Lower lobe of right lung (tissue), 2 donors: ENCODE measurements at places on chromosomes 3 and 15.

DNA sequence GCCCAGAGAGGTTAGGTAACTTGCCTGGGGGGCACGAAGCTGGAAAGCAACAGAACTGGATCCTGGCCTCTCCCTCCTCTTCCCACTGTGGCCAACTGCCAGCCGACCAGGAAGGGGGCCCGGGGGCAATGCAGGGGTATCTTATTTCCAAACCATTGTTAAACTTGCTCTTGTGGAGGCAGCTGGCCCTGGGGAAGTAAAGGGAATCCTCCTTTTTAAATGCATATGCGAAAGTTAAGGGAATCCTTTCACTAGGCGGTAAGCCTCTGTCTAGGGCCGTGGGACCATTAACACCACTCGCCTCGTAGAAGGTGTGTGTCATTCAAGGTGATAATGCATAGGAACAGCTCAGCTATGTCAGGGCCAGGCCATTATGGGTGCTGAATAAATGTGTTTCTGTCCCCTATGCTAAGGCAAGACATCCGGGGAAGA is 68.6 kb downstream of the ST6GAL1 start:
- DNase-seq: no peak

- DNase-seq: no peak
Observed at GRCh38 chr3:15819043-15819442, 21.3 kb upstream of the ANKRD28 start.

DNA sequence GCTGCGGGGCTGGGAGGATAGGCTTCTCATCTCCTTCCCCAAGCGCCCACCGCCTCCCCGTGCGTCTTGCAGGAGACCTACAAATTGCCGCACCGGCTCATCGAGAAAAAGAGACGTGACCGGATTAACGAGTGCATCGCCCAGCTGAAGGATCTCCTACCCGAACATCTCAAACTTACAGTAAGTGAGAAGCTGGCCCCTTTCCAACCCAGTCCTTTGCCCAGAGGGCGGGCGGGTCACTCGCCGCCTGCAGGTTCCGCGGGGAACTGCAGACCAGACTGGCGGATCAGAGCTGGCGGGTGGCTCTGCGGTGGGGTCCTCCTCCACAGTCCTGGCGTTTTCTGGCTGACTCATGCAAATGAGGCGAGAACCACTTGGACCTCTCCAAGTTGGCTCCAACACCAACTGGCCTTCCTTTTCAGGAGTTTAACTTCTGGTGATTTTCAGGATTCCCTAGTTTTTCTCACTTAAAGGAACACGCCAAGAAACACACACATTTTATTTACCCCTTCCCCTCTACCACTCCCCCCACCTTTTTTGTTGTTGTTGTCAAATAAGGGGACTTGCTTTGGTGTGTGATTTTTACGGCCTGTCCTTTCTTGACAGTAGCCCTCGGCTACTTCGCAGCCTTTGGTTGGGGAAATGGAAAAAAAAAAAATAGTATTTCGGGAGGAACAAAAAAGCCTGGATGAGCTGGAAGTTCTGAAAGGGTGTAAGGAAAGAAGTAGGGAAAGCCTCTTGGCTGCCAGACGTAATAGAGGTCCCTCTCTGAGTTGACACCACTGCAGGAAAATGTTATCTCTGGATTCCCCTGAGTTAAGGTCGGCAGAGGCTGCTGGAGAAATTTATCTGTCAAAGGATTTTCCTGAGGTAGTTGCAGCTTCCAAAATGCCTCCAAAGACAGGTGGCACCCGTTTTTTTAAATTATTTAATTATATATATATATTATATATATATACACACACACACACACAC is 1.3 kb downstream of the BHLHE40 start:
- DNase-seq: peak; percentile 91

DNA sequence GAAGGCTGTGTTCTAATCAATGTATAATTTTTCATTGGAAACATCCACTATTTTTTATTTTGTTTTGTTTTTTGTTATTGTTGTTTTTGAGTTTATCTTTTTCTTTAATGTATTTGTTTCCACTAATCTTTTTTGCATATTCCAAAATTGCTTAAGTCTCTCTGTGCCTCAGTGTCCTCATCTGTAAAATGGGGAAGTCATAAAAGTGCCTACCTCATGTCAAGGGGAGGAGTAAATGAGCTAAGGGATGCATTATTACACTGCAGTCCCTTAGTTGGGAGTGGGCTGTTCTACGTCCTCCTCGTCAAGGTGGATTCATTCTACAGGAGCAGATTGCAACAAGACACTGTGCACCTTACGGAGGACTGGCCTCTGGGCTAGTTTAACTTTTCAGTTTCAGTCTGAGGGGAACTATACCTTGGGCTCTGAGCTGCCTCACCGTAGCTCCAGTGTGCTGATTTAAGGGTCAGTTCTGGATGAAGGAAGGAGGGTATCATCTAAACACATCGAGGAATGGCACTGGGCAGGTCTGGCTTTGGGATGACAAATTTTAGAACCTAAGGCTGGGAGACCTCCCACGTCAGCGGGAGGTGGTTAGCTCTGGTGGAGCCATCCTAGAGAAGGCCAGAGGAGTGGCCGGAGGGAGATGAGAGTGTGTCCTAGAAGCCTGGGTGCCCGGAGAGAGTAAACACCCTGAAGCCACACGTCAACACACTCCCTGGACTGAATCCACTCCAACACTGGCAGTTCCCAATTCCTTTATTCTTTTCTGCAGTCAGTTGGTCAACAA is 5.1 kb upstream of the SRP14 start:
- DNase-seq: no peak

- no peak for DNase-seq
Observed at GRCh38 chr3:71307991-71308697, 275.4 kb downstream of the FOXP1 start.

DNA sequence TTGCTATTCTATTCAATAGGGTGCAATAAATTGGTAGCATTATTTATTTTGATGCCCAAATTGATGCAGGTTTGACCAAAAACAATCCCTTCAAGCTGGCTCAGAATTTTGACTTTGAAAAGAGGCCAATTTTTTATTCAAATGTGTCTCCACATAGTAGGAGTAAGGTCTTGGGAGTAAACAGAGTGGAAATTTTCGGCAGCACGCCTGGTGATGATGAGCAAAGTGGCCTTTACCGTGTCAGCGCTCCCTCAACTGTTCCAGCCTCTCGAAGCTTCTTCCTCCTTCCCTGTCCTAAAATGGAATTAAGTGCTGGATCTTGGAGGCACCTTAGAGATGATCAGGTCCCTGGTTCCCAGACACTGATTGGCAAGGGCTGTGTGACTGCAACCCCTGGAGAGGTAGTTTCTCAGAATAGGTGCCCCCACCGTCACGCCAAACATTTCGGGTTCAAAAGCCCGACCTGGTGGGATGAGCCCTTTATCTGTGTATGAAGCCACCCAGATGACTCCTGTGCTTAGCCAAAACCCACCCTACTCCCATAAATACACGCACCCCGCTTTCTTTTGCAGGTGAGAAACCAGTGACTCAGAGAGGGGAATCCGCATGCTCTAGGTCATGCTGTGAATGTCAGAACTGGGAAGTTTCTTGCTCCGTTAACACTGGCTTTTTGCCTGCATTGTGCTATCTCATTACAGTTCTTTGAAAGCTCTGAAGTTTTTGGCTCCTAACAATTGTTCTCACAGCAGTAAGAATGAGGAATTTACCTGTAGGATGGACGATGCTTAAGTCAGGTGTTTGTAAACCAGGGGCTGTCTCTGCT is 89.1 kb downstream of the CRYGS start:
- DNase-seq: no peak

GRCh38 chr3:172658344-172659245 is 52.3 kb downstream of the NCEH1 start:
- DNase-seq: no peak

DNA sequence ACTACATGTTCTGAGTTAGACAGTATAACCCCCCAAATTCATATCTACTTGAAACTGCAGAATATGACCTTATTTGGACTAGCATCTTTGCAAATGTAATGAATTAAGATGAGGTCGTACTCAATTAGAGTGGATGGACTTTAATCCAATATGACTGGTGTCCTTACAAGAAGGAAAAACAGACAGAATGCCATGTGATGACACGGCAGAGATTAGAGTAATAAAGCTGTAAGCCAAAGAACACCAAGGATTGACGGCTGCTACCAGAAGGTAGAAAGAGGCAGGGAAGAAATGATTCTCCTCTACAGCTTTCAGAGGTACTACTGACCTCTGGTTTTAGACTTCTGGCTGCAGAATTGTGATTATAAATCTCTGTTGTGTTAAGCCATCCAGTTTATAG is 30.3 kb downstream of the GALK2 start:
- no peak for DNase-seq

GRCh38 chr3:114789803-114790202 is 357.3 kb downstream of the ZBTB20 start:
- DNase-seq: no peak

GRCh38 chr3:2099779-2100191 is 1.1 kb downstream of the CNTN4 start:
- DNase-seq: no peak

DNA sequence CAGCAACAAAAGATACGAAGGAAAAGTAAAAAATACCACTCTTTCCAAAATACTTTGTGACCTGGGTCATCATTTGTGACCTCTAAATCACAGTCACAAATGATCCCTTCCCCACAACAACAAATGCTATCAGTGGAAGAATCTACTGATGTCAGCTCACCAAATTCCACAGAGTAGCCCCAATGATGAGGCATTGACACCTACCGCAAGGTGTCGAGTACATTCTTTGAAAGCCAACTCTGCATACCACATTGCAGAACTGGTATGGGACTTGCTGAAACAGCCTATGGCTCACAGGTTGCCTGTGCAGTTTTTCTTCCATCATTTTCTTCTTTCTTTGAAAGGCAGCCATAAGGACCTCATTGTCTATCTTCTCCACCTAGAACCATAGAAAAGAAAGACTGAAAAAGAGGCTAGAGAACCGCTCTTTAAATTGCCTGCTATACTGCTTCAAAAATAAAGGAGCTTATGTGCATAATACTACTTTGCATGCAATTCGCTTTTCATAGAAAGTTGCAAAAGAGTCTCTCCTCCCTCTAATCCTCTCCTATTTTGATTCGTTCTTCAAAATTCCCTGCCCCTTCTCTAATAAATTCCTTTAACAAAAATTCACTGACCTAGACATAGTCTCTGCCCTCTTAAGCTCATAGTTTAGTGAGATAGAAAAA is 21.4 kb upstream of the KPNA1 start:
- DNase-seq: no peak

- DNase-seq: no peak
Observed at GRCh38 chr15:83205725-83206324, 1.8 kb downstream of the HDGFL3 start.

- no peak for DNase-seq
Observed at GRCh38 chr15:90561344-90562244, 31.9 kb downstream of the CRTC3 start.

GRCh38 chr3:188698436-188698835 is 473.3 kb upstream of the TPRG1 start:
- DNase-seq: no peak

DNA sequence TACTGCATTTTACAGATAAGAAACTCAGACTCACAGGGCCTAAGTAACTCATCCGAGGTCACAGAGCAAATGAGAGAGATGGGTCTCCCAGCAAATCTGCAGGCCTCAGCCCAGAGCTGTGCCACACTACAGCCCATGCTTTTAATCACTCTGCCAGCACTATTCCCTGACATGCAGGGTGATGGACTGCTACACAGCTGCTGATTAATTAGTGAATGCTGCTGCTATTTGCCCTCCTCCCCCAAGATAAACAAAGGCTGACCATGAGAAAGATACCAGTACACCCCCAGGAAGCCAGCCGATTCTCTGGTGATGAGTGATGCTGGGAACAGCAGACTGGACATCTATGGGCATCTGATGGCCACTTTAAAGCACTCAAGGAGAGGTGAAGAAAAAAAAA is 39.3 kb downstream of the RFTN1 start:
- DNase-seq: no peak
